Stimulated activated memory B cell treated with anti-CD40 and anti-IgM and Interleukin-4, amounts not matched to agents 10 μg/mL and 1 μg/mL and 100 μg/mL, for 72 hours (primary cell): ENCODE measurements at places on chromosomes 12 and 14.

- ATAC-seq: no peak
Observed at GRCh38 chr14:52002542-52002941, 13.2 kb downstream of the RTRAF start.

DNA sequence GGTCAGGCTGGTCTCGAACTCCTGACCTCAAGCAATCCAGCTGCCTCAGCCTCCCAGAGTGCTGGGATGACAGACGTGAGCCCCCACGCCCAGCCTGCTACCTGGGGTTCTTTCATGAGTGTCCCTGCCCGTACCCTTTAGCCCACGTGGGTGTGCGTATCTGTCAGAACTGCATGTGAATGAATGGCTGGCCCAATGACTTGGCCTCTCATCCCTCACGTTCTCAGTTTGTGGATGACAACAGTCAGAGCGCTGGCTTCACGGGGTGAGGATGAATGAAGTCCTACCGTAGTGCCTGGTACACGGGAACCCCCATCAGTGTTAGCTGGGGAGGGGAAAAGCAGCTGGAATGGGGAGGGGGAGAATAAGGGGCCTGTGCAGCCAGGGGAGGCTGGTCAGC is 16.1 kb upstream of the ZDHHC22 start:
- ATAC-seq: no peak

- no peak for ATAC-seq
Observed at GRCh38 chr12:109359131-109359690, 11.5 kb downstream of the MYO1H start.

DNA sequence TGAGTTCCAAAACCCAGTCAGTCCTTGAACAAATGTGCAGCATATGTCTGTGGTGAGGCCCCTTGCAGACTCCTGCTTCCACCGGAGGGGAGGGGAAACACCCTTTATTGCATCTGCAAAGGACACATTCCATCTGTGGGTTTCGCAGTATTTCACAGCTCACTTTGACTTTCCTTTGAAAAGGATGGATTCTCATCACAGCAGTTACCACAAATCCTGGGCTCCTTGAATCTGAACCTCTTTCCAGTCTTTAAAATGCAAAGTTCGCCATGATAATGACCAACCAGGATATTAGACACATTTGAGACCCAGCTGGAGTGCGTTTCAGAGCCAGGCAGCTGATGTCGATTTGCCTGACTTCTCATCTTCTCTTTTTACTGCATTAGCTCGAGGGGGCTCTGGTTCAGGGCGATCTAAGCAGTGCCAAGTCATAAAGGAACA is 242.4 kb downstream of the SLC15A4 start:
- ATAC-seq: no peak

DNA sequence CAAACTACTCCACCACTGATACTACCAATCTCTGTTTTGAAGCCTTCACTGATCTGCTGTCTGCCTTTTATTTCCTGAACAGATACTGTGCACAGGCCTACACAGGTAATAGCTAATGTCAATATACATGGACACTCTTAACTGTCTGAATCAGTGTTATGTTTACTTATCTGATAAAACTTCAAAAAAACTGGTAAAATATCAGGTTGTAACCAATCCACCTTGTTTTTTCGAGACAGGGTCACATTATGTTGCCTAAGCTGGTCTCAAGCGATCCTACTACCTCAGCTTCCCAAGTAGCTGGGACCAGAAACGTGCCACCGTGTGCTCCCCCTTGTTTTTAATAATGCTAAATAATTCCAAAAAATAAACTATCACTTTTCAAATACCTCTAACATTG is 43.5 kb downstream of the HECTD1 start:
- ATAC-seq: no peak

GRCh38 chr14:104933746-104934733 is 9.4 kb downstream of the PLD4 start:
- no peak for ATAC-seq

DNA sequence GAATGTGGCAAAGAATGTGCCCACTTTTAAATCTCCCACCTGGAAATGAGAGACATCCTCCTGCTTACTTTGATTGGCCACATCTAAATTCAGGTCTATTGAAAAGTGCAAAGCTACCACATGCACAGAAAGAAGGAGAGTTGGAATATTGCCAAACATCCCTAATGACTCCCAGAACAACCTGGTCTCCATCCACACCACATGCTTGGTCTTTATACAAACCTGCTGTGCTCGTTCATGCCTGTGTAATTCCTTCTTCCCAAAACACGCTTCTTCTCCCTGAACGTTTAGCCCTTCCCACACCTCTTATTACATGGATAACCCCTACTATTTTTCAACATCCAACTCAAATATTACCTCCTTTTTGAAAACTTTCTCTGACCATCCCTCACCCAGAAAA is 66.2 kb upstream of the BCL2L14 start:
- no peak for ATAC-seq

DNA sequence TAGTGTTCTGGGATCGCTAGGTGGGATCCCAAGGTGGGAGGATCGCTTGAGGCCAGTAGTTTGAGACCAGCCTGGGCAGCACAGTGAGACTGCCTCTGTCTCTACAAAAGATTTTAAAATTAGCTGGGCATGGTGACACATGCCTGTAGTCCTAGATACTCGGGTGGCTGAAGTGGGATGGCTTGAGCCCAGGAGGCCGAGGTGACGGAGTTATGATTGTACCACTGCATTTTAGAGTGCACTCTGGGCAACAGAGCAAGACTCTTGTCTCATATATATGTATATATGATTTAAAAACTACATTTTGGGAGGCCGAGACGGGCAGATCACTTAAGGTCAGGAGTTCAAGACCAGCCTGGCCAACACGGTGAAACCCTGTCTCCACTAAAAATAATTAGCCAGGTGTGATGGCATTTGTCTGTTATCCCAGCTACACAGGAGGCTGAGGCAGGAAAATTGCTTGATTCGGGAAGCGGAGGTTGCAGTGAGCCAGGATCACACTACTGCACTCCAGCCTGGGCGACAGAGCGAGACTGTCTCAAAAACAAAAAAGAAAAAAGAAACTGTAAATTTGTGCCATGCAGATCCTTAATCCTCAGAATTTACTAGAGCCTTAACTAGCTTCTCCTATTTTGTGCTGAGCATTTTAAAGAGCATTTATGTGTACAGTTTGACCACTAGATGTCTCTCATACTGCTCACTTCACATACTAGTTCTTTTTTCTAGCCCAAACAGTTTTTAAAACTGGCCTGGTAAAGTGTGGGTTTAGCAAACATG is 114.8 kb downstream of the MON2 start:
- no peak for ATAC-seq

DNA sequence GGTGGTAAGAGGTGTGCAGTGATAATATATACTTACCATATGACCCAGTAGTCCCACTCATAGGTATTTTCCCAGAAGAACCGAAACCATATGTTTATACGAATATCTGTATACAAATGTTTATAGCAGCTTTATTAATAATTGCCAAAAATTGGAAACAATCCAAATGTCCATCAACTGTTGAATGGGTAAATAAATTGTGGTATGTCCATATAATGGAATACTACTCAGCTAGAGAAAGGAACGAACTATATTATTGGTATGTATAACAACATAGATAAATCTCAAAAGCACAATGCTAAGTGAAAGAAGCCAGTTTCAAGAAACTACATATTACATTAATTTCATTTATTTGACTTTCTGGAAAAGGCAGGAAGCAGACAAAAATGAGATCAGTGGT is 66.1 kb downstream of the TTLL5 start:
- ATAC-seq: no peak

GRCh38 chr12:106712768-106713167 is 61.7 kb upstream of the RIC8B start:
- no peak for ATAC-seq

DNA sequence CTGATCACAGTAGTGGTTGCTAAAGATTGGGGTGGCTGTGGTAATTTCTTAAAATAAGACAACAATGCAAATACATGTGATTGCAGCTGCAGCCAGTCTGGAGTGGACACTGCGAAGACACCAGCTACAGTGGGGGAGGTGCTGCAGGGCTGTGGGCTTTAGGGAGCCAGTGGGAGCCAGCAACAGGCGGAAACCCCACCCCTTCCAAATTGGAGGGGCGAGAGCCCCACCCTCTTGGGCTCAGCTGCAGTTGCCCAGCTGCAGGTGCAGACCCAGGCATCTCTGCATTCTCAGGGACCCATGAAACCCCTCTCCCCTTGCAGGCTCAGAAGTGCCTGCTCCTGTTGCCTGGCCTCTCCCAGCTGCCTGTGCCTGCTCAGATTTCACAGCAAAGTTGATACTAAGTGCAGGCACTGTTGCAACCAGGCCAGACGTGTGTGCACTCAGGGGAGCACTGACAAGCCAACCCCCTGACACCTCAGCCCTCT is 104.8 kb downstream of the MYF5 start:
- ATAC-seq: no peak

GRCh38 chr14:104576970-104577332 is 2.6 kb upstream of the C14orf180 start:
- no peak for ATAC-seq

- ATAC-seq: no peak
Observed at GRCh38 chr12:58765076-58765475, 155.2 kb downstream of the LRIG3 start.

DNA sequence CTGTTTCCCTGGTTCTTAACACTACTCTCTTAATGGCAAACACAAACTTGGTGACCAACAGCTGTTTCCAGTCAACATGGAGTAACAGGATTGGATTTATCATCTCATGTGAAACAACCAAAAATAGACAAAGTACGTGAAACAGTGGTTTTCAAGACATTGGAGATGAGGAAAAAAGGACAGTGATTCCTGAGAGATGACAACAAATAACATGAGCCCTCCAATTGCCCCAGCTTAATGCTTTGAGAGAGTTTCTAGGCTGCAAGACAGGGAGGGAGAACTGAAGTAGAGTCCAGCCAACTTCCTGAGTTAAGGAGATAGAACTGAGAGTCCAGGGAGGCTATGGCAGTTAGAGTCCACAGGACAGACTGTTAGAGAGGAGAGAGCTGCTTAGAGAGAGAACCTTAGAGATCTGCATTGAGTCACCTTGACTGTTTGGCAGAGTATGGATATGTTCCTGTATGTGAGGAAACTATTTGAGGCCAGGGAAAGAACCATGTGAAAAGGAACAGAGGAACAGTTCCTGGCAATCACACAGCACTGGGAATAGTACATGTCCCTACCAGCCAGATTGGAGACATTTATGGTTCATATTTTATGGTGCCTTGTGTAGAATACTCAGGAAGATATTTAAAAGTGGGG is 106.4 kb downstream of the PCNX1 start:
- ATAC-seq: no peak

DNA sequence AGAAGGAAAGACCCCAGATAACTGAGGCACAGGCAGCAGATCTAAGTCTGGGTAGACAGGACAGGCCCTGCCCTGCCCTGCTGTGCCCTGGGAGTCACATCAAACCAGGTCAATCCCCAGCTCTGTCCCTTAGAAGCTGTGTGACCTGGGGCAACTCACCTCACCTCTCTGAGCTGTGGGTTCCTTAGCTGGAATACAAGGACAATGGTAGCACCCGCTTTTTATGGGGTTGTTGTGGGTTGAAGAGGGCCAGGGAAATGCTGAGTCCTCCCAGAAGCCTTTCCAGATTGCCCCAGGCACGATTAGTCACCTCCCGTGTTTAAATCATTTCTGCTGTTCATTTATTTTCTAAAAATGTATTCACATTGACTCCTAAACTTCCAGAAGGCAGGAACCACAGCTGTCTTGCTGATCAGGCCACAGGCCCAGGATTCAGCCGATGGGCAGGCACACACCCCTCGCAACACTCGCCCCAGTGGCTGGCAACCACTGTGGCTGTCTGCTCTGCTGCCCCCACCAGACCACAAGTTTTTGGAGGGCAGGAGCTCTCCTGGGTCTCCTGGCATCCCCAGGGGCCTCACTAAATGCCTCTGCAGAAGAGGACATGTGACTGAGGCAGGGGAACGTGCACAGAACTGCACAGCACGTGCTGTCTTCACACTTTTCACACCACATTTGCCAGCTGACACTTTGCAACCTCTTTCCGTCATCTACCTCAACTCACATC is 3.0 kb downstream of the SELPLG start:
- no peak for ATAC-seq

GRCh38 chr14:85601690-85602089 is 71.7 kb downstream of the FLRT2 start:
- ATAC-seq: no peak

GRCh38 chr12:77645966-77646598 is 184.6 kb upstream of the NAV3 start:
- no peak for ATAC-seq

GRCh38 chr12:31524791-31525495 is 66.0 kb downstream of the DENND5B start:
- peak; percentile 83 for ATAC-seq

DNA sequence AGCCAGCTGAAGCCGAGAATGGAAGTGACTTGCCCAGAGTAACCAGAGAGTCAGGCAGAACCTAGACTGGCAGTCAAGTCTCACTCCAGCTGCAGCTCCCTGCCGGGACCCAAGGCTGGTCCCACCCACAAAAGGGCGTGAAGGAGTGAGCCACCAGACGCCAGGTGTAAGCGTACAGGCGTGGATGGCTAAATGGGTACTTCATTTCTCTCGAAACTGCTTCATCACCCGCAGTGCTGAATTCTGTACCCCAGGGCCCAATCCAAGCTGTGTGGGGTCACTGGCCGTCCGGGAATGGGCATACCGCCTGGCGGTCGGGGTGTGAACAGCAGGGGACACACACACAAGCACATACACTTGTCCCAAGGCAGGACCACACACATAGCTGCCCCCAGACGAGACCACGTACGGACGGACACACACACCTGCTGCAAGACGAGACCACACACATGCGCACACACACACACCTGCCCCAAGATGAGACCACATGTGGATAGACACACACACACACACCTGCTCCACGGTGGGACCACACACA is 34.8 kb downstream of the DEGS2 start:
- no peak for ATAC-seq

- no peak for ATAC-seq
Observed at GRCh38 chr12:121634836-121635235, 8.5 kb downstream of the ORAI1 start.

DNA sequence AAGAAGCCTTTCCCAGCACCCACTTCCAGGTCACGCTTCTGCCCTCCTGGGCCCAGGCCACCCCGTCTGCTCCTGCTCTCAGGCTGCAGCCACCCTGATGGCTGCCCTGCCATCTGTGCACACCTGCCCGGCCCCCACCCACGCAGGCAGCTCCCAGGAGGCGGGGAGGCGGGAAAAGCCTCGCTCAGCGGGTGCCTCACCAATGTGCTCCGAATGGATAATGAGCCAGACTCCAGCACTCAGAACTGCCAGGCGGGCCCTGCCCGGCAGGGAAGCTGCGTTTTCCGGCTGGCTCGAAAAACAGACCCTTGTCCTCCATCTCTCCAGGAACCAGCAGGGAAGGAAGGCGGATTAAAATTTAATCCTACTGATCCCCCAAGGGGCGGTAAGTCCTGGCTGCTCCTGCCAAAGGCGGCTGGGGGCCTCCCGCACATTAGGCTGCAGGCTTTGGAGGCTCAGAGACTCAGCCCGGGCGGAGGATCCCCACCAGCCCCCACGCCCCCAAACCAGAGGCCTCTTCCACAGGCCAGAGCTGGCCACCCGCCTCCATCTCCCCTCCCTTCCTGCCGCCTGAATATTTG is 104.0 kb downstream of the NCOR2 start:
- ATAC-seq: no peak

- no peak for ATAC-seq
Observed at GRCh38 chr14:67432050-67432564, 20.1 kb upstream of the PLEK2 start.
